NCI-H446 treated with DMSO at 0.1 percent for 48 hours (cell line): ENCODE measurements at places on chromosomes 2 and 18.

- DNase-seq: no peak
Measured at GRCh38 chr2:9807555-9808305, 35.5 kb upstream of the TAF1B start.

DNA sequence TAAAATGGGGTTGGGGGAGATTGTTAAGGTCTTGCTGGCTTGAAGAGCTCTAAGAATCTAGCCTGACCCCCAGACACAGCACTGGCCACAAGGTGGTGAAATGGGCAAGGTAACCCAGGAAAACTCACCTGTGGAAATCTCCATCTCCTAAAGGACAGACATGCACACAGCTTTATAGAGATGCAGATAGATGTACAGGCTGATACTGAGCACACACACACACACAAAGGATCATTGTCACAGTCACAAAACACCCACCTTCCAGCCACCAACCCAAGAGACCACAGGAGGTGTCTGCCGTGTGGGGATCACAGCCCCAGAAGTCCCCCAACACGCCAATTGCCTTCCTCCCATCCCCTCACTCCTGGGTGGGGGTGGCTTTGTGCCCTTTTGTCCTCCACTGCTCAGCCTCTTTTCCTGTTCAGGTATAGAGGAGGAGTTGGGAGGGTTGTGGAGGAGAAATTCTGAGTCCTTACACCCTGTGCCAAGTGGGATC lies 3.2 kb upstream of the CYP26B1 start:
- DNase-seq: no peak

DNA sequence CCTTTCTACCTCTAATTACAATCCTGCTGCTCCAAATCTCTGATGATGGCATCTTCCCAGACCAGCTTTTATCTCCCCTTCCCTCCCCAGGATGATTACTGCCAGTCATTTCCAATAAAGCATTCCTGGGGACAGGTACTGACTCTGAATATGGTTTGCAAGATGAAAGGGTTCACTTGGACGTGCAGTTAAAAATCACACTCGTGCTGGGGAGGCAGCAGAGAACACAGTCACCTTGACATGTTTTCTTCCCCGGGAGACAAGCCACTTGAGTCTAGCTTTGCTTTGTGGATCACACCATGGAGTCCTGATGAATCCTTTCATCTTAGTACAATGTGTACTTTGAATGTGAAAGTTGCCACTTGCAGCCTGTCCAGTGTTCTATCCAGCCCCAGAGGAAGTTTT lies 175.0 kb downstream of the ALPK2 start:
- DNase-seq: no peak

GRCh38 chr2:237486334-237486818 lies 675 bp upstream of the MLPH start:
- no peak for DNase-seq

DNA sequence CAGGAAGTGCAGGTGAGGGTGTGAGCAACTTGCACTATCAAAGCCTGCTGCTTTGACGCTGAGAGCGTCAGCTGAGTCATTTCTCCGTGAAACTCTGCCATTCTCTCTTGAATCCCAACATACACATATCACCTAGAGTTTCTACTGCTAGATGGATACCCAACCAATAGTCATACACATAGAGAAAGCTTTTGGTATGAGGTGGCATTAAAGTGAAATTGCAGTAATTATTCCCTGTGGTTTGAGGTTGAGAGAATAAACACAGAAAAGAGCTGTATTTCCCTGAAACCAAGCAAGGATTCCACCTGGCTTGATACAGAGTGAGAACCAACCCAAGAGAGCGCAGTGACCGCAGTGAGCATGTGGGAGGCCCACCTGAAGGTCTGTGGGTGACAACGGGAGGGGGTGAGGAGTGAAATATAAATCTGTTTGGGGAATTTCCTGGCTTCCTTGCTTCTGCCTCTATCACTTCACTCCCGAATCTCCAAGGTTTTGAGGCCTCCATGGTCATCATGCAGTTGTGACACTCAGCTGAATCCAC lies 28.8 kb upstream of the TMEM18 start:
- no peak for DNase-seq

DNA sequence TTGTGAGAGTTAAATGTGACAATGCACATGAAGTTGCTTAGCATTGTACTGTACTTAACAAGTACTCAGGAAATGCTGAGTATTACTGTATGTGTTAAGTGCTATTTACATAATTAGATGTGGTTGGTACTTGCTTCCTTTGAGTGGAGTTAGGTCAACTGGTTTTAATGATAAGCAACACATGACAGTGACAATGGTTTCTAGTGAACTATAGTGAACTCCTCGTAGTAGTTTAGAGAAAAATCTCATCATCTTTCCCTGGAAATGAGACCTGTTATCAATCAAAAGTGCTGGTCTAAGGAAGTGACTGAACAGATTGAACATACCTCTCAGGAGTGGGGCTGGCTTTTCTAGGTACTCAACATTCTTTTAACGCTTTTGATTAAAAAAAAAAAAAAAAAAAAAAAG lies 29.2 kb upstream of the ZDBF2 start:
- no peak for DNase-seq

GRCh38 chr2:68127358-68128242 lies 30.1 kb upstream of the PNO1 start:
- no peak for DNase-seq

DNA sequence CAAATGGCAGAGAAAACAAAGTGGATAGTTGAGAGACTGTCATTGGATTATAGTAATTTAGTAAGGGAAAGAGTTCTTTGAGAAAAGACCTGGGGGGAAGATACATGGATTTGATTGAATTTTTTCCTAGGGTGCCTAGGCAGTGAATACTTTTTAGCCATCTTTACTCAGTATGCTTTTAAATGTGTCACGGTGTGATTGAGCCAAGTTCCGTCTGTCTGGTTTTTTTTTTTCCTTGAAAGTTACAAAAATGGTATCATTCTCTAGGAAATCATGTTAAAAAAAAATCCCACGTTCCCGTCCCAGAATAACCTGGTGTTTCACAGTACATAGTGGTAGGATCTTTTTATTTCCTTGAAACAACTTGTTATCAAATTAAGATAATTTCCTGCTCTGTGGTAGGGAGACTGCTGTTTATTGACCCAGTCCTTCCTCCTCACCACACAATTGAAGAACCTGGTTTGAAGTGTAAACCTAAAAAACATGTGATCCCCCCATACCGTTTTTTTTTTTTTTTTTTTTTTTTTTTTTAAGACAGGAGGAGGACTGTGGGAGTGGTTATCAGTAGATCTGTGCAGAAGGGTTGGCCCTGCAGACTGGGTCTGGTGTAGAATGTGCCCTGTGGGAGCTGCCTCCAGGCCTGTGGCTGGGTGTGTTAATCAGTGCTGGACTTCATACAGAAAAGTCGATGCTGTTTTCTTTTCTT lies 55.1 kb downstream of the DGKD start:
- no peak for DNase-seq

DNA sequence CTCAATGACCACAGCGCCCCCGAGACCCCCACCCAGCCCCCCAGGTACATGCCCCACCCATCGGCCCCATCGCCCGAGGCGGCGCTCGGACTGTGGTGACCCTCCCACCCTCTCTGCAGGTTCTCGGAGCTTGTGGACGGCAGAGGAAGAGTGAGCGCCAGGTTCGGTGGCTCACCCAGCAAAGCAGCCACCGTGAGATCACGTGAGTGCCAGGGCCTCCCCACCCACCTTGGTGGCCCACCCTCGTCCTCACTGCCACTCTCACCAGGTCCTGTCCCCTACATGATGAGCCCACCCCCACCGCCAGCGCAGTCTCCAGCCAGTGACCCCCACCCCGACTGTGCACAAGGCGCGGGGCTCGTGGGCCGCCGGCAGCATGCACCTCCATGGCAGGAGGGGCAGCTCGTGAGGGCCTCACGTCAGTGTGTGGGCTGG lies 30.4 kb downstream of the MTERF4 start:
- no peak for DNase-seq
